Head of caudate nucleus (tissue), 42 donors: ENCODE measurements at places on chromosomes 3 and 15.
A peak's percentile ranks its signal among the peaks of the same experiment; 100 is the strongest.

DNA sequence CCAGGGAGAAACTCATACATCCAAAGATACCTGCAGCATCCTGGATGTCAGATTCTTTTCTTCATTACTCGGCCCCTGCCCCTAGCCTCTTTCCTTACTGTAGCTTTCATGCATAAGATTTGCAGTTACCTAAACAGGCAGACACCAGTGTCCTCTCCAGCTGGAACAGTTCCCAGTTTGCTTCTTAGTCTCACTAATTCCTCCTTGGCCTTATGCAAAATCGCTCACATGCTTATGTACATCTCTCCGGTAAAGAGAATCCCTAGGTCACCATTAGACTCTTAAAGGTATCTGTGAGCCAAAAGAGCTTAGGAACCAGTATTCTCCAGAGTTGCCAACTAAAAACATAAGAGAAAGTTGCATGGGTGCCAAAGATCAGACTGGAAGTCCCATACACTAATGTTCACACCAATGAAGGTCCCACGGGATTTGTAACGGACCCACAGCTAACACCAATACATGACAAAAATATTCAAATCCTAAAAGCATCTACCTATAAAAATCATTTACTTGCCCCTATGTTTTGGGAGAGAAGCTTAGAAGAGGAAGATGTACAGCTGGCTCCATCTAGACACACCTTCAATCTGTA lies 66.6 kb downstream of the CBLB start:
- DNase-seq, result no peak

DNA sequence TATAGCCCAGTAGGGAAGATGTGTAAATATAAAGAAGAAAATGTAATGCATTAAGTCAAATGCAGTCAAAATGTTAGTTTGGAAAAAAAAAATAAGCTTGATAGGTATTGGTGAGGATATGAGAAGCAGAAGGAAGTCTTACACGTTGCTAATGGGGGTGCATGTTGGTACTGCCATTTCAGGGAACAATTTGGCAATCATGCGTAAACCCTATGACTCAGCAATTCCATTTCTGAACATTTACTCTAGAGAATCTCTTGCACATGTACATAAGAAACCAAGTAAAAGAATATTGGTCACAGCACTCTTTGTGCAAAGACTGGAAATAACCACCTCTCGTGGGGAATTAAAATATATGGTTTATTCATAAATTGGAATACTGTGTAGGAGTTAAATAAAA lies 35.5 kb upstream of the TIMP4 start:
- no peak for DNase-seq

DNA sequence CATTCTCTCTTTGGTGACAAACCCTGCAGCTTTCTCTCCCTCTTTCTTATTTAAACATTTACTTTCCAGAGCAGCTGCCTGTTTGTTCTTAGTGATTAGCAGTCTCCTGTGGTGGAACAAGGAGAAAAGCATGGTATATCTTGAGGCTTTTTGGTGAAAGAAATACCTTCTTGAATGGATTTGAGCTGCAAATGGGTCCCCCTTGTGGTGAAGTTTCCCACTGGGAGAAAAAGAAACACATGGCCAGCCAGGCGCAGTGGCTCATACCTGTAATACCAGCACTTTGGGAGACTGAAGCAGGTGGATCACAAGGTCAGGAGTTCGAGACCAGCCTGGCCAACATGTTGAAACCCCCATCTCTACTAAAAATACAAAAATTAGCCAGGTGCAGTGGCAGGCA lies 48.3 kb upstream of the ACP3 start:
- no peak for DNase-seq

GRCh38 chr3:107740992-107741896 lies 218.5 kb downstream of the BBX start:
- DNase-seq, result no peak

- no peak for DNase-seq
Observed at GRCh38 chr3:59632760-59633573, 583.1 kb upstream of the CFAP20DC start.

DNA sequence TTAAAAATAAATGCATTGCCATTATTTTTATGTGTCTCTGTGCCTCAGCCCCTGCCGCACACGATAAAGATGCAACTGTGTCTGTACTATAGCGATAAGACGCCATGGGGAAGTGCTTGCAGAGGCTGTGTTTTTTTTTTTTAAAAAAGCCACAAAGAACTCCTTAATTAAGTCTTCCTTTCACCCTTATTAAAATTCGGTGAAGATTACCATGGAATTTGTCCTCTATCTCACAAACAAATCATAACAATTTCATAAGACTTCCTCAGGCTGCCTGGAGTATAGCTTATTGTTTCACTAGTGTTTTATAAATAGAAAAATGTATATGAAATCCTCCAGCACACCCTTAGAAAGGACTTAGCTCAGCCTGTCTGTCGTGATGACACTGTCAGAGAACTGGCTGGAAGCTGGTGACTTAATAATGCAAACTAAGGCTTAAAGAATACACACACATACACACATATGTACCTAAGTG lies 374.8 kb upstream of the SLCO3A1 start:
- no peak for DNase-seq

- peak; percentile 76 for DNase-seq
Observed at GRCh38 chr3:45224824-45225464, 1.1 kb downstream of the TMEM158 start.

DNA sequence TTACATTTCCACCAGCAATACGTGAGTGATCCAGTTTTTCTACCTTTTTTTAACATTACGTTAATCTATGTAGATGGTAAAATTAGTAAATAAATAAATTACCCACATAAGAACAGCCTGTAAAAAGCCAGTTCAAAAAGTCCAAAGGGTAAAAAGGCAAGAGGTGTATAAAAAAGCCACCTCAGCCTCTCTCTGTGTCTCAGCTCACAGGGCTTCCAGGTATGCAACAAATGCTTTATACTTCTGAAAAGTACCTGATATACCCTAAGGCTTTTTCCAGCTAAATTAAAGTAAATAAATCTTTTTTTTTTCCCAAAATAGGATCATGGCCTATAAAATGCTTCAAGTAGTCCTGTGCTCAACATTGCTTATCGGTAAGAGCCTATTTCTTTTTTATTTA lies at the start of gene C3orf85:
TSS of gene C3orf85 (plus strand) at position 197 of the 400 bp plus-strand sequence. CDS start at position 326, 129 bp downstream.
- no peak for DNase-seq

GRCh38 chr3:177569193-177569592 lies 371.9 kb upstream of the TBL1XR1 start:
- DNase-seq, result no peak

- DNase-seq, result no peak
Observed at GRCh38 chr3:46483825-46484224, 14.0 kb upstream of the RTP3 start.

- DNase-seq, result no peak
Observed at GRCh38 chr3:195256639-195257453, 14.1 kb downstream of the XXYLT1 start.

- DNase-seq, result no peak
Observed at GRCh38 chr3:9012521-9012920, 49.2 kb upstream of the RAD18 start.

DNA sequence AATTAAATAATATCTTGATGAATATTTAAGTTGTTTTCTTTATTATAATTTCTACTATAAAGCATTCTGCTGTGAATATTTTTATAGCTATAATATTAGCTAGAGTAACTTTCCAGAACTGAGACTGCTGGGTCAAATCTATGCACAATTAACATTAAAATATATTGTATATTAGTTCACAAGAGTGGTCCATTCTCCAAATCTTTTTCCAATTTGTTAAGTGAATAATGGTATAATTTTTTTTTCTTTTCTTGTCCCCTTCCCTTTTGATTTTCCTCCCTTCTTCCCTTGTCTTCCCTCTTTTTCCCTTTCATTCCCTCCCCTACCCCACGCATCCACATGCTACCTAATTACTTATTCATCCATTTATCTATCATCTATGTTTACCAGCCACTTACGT lies 977.5 kb downstream of the TUSC7 start:
- DNase-seq, result no peak

GRCh38 chr3:129645286-129645685 lies 38.8 kb upstream of the PLXND1 start:
- DNase-seq, result no peak

GRCh38 chr3:51942603-51943450 lies 664 bp downstream of the PARP3 start:
- DNase-seq, result no peak

- no peak for DNase-seq
Observed at GRCh38 chr3:180011927-180012326, 24.8 kb downstream of the PEX5L start.

- no peak for DNase-seq
Observed at GRCh38 chr15:100310041-100310405, 31.8 kb downstream of the ADAMTS17 start.
